ENCODE measurements at places on chromosomes 4 and X.

GRCh38 chr4:56200275-56200674 lies 187.0 kb downstream of the AASDH start:
- DNase-seq = no peak

GRCh38 chr4:20126906-20127305 lies 124.8 kb upstream of the SLIT2 start:
- no peak for DNase-seq

DNA sequence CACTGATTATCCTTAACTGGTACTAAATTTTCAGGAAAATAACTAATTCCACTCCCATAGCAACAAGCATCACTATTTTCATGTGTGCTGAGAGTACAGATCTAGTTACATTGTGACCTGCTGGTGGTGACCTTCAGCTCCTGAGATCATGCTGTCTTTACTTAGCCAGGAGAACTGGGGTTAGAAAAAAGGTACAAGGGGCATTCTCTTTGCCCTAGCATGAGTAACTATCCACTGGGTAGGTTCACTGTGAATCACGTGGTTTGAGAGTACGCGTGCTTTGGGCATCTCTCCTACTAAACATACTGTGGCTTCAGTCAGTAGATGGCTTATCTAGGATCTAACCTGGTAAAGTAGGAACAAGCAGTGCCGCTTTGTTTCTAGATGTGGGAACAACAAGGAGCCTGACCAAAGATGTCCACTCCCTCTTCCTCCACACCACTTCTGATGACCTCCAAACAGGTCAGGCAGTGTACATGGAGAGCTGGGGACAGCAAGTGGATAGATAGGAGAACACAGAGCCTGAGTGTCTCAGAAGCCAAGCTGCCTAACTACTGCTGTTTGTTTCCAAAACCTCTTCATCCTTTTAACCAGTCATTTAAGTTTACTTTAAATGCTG lies 90.2 kb downstream of the CBR4 start:
- no peak for DNase-seq

- no peak for DNase-seq
These were observed 41.2 kb downstream of the FRYL start for GRCh38 chr4:48738856-48739255.

GRCh38 chr4:151432654-151433053 lies 23.7 kb downstream of the FHIP1A start:
- DNase-seq = no peak

All from liver (tissue), 10 donors.